ENCODE measurements at places on chromosomes 16 and 17.

DNA sequence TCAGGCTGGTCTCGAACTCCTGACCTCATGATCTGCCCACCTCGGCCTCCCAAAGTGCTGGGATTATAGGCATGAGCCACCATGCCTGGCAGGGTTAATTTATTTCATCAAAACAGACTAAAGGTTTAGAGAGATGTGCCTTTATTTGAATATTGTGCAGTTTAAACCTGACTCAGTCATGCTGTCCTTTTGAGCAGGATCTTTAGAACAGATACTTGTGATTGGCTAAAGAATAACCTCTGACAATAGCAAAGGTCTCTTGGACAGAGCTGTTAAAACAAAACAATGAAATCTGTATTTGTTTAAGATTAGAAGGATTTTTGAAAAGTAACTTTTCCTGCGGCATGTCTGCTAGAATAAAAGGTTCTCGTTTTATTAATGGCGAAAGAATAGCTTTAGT, 36.0 kb downstream of the ZNF207 start:
- no peak for DNase-seq

- no peak for DNase-seq
These were observed 23.5 kb downstream of the TMC6 start for GRCh38 chr17:78105101-78105500.

DNA sequence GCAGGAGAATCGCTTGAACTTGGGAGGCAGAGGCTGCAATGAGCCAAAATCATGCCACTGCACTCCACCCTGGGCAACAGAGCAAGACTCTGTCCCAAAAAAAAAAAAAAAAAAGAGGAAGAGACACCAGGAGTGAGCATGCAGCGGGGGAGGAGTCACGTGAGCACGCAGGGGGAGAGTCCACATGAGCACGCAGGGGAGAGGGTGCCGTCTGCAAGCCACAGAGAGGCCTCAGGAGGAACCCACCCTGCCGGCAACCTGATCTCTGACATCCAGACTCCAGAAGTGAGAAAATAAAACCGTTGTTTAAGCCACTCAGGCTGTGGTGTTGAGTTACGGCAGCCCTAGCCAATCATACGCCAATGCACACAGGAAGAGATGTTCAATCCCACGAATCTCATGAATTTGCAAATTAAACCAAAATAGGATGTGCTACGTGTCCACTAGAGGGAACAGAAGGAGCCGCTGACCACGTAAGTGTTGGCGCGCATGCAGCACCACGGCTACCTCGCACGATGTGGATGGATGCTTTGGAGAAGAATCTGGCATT, 42.2 kb downstream of the CCDC57 start:
- no peak for DNase-seq

- DNase-seq, result peak; percentile 37
These were observed 6.4 kb downstream of the C16orf86 start for GRCh38 chr16:67672739-67673662.

- DNase-seq, result no peak
These were observed 51.9 kb downstream of the MEOX1 start for GRCh38 chr17:43609613-43610385.

GRCh38 chr16:3570420-3571062, 6.7 kb downstream of the NLRC3 start:
- DNase-seq, result no peak

- DNase-seq, result no peak
These were observed 159.9 kb upstream of the EEF2KMT start for GRCh38 chr16:5257462-5257861.

DNA sequence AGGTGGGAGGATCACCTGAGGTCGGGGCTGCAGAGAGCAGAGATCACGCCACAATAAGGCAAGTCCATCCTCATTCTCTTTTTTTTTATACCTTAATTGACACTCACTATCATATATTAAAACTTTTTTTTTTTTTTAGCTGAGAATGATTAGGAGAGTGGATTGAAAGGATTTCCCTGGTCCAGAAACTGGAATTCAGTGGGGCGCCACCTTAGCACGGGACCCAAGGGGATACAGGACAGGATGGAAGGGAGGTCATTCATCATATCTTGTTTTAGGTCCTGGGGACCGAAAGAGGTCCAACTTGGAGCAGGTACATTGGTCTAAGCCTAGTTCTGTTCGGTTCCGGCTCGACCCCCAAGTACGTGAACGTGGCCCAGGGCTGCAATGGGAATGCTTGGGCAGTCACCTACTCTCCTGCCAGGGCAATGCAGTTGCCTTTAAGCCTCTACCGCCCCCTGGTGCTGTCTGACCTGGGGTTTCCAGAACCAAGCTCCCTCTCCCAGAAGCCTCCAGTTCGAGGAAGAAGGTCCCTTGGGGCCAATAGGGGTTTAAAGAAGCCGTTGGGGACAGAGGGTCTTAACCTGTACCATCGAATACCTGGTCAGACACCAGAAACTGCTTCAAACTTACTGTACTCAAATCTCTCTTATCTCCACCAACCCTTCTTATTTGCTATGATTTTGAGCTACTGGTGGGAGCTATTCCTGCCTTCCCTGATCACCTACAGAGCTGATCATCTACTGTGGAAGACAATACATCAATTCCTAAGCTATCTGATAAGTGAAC, 19.9 kb upstream of the GPATCH8 start:
- DNase-seq, result peak; percentile 27

- DNase-seq, result no peak
These were observed 356.4 kb upstream of the GOT2 start for GRCh38 chr16:59090541-59090940.

DNA sequence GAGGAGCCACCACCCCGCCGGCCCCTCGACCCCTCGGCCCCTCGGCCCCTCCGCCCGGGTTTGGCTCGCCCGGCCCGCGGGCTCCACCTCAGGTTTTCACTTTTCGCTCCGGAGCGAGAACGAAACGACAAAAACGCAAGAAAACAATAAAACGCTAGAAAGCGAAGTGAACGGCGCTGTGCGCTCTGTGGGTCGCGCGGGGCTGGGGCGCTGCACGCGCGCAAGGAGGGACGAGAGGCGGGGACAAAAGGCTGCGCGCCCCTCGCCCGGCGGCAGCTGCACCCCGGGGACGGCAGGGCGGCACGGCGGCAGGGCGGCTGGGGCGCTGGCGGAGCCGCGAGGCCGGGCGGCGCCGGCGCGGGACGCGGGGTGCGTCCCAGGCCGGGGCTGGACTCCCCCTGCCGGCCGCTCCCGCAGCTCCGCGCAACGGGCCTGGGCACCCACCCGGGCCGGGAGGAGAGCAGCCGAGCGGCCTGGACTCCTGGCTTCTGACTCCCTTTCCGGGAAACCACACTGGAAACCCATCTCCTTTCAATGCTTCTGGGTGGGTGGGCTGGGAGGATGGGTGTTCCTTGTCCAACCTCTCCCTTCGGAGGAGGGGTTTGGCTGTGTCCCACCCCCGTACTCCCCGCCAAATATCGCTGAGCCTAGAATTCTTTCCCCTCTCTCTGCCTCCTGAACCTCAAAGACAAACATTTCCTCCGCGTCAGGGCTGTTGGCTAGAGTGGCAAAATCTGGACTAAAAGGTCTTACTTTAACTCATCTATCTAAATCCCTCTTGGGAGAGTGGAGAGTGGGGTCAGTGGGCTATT, 9.9 kb downstream of the TBX2 start:
- no peak for DNase-seq

DNA sequence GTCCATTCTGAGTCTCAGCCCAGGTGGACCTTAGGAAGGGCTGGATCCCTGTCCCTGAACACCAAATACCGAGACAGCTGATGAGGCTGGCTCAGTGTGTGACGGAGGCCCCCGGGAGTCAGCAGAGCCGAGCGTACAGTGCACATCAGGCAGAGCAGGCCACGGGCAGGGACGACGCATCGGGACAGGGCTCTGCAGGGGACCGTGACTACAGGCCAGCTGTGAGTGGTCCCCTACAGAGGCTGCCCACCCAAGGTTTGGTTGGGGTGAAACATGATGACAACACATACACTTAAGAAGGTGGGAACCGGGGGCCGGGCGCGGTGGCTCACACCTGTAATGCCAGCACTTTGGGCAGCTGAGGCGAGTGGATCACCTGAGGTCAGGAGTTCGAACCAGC, 6.4 kb downstream of the CCDC137 start:
- no peak for DNase-seq

- DNase-seq, result no peak
These were observed 30.4 kb downstream of the KIAA0513 start for GRCh38 chr16:85057948-85058347.

- DNase-seq, result no peak
These were observed 196.9 kb upstream of the CDH11 start for GRCh38 chr16:65318590-65319257.

DNA sequence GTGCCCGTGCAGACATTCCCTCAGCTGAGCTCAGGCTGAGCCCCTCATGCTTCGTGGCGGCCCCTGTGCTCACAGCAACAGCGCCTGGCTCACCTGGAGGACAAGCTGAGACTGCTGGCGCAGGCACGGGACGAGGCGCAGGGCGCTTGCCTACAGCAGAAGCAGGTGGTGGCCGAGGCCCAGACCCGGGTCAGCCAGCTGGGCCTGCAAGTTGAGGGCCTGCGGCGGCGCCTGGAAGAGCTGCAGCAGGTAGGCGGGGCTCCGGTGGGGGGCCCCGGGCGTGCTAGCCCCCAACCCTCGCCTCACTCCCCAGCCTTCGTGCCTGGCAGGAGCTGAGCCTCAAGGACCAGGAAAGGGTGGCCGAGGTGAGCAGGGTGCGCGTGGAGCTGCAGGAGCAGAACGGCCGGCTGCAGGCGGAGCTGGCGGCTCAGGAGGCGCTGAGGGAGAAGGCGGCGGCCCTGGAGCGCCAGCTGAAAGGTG, 1.4 kb upstream of the RAC3 start:
- DNase-seq, result no peak

DNA sequence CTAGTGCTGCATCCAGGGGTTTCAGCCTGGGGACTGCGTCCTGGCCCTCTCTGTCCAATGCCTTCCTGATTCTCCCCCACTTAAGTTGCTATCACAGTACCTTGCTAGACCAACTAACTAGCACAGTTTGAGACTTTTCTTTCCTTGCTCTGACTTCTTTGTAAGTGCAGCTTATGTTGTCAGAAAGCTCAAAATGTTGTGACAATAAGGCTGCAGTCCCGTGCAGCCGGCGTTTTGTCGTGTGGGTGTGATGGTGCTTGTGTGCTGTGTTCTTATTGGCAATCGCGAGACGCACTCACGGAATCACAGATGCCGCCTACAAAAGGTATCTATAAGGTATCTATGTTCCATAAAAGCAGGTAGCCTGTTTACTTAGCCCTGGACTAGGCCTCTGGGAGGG, 132.8 kb downstream of the PRKCA start:
- no peak for DNase-seq

- no peak for DNase-seq
These were observed 324.1 kb downstream of the ZFHX3 start for GRCh38 chr16:72723781-72724180.

DNA sequence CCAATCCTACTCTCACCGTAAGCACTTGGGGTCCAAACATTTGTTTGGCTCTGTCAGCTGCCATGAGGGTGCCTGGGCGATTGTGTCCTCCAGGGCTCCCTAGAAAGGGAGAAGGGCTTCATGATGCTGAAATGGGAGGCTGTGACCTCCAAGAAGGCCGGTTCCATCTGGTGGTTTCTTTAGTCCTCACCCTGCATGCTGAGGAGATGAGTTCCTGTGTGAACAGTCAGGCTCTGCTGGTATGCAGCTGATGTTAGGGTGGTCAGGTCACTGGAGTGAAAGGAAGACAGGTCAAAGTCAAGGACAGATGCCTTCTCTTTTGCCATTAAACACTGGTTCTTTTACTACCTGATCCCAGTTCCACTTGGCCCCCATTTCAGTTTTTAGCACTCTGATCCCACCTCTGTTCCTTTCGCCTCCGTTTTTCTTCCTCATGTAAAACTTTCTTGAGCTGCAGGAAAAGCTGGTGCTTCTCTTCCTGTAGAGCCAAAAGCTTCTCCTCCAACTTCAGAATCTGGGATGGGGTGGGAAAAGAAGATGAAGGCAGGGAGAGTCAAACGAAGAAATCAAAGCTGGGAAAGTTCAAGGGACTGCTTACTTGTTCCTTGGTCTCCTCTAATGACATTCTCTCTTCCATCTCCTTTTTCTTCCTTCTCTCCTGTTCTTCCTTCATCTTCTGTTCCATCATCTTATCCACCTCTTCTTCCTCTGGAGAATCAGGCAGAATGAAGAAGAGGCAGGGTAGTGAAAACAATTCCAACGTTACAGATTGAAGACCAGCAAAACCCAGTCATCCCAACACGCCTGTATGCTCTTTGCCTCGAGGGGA, 1.1 kb downstream of the GPS2 start:
- DNase-seq, result no peak

DNA sequence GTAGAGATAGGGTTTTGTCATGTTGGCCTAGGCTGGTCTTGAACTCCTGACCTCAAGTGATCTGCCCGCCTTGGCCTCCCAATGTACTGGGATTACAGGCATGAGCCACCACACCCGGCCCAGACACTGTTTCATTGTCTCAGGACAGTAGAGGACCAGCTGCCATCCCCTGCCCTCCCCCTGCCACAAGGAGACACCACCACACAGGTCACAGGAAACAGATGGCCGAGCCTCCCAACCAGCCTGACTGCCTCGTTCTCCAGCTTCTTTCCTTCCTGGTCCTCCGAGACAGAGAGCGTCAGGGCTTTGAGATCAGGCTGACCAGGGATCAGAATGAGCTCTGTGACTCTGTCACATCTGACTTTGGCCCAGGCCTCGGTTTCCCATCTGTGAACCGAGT, 20.8 kb upstream of the RNPS1 start:
- DNase-seq, result no peak

- DNase-seq, result peak; percentile 81
These were observed 9.4 kb downstream of the RPL19 start for GRCh38 chr17:39209317-39210092.

DNA sequence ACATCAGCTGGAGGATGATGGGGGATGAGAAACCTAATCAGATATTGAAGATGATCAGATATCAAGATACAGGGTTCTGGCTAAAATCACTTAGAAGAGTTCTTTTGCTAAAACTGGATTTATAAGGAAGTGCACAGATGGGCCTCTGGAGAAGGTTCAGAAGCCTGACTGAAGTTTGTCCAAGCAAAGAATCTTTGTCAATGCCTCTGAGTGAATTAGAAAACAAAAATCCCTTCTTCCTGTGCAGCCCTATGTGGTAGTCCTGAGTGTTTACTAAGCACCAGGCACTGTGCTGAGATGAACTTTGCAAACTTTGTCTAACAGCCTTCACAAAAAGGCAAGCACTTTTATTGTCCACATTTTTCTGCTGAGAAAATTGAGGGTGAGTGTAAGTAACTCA, 11.4 kb upstream of the CENPV start:
- DNase-seq, result no peak

- DNase-seq, result no peak
These were observed 34.8 kb downstream of the MMD start for GRCh38 chr17:55386796-55387332.

- DNase-seq, result no peak
These were observed 291.1 kb upstream of the IRX3 start for GRCh38 chr16:54577651-54578128.

- no peak for DNase-seq
These were observed 13.8 kb downstream of the STXBP4 start for GRCh38 chr17:54982399-54982798.

Measured in activated T-cell treated with anti-CD3 and anti-CD28 coated beads, Interleukin-2, amount 50 U/mL, for 4 hours (primary cell).